Choroid plexus epithelial cell (primary cell): ENCODE measurements at places on chromosomes 12 and 14.

GRCh38 chr14:49538852-49539251 lies 47.3 kb downstream of the RPS29 start:
- DNase-seq = no peak

DNA sequence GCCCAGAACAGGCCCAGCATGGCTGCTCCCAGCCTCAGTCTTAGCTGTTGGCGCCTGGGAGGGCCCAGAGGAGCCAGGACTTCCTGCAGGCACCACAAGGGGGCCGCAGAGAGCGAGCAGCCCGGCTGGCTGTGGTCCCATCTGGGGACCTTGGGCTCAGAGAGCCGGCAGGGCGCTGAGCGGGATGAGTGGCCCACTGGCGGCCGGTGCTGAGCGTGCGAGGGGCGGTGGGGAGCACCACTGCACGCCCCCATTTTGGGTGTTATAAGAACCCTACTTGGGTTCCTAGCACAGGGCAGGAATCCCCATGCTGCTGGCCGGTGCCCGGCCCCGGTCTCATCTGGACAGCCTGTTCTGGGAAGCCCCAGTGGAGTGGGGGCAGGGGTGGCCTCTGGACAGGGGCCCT lies 25.9 kb upstream of the CRIP2 start:
- peak; percentile 68 for DNase-seq

- DNase-seq = no peak
These were observed 12.8 kb downstream of the TSFM start for GRCh38 chr12:57795354-57795753.

- DNase-seq = no peak
These were observed 5.9 kb downstream of the ADIPOR2 start for GRCh38 chr12:1696800-1697199.

DNA sequence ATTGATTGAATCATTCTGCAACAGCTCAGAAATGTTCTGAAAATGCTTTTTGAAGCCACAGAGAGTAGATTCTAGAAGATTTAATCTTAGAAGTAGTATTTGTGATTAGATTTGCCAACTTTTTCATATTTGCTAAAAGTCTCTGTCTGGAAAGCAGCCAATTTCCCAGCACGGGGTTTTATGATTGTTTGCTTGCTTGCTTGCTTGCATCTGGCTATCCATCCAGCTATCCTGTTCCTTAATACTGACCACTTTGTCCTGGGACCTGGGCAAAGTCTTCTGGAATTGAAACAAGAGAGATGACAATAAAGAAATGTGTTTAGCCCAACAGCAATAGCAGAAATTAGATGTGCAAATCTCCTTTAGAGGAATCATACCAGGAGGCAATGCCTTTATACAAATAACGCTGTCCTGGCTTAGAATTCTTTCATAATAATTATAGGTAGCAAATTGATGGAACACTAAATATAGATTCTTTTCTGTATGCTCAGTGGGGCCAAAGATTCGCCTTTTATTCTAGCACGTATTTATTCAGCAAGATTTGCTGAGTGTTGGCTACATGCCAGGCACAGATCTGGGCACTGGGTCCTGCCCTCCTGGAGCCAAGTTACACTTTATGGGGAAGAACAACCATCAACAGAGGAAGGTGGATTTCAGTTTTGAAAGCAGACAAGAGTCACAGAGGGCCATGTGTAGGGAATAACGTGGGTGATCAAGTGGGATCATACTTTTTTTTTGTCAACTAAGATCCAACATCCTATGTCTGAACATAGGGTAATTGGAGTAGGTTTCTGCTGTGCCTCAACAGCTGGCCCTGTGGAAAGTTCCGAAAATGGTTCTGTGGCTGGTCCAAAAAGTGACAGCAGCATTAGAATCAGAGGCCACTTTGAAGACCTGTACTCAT lies 25.3 kb downstream of the MYBPC1 start:
- peak; percentile 57 for DNase-seq

- DNase-seq = peak; percentile 81
These were observed 20.6 kb upstream of the SNRPF start for GRCh38 chr12:95838125-95838524.

- peak; percentile 59 for DNase-seq
These were observed 4.8 kb downstream of the EPYC start for GRCh38 chr12:90999966-91000365.

- peak; percentile 61 for DNase-seq
These were observed 105.3 kb downstream of the TGFB3 start for GRCh38 chr14:75876530-75876929.

DNA sequence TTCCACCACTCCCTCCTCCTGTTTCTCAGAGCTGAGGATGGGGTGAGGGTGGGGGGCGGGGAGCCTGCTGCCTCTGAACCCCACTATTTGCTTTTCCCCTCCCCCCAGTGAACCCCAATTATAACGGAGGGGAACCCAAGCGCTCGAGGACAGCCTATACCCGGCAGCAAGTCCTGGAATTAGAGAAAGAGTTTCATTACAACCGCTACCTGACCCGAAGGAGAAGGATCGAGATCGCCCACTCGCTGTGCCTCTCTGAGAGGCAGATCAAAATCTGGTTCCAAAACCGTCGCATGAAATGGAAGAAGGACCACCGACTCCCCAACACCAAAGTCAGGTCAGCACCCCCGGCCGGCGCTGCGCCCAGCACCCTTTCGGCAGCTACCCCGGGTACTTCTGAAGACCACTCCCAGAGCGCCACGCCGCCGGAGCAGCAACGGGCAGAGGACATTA lies 1.1 kb downstream of the HOXC4 start:
- DNase-seq = no peak

- DNase-seq = peak; percentile 80
These were observed 764.3 kb downstream of the NOVA1 start for GRCh38 chr14:25833341-25834126.

DNA sequence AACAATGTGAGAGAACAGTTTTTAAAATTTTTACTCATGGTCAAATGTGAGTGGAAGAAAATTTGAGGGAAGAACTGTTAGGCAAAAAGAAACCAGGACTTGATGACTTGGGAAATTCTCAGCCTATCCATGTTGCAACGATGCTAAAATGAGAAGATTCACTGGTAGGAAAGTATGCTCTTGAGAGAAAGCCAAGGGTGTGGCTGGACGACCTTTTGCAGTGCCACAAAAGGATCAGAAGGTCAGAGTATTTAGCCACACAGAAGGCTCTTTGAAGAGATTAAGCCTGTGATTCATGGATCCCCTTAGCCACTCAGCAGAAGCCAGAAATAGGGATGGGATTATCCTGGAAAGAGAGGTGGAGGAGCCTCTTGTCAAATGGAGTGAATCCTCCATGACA lies 336.8 kb downstream of the LRIG3 start:
- peak; percentile 48 for DNase-seq

GRCh38 chr12:130253866-130254265 lies 83.8 kb upstream of the PIWIL1 start:
- no peak for DNase-seq

GRCh38 chr12:12717586-12718380 lies 615 bp downstream of the CDKN1B start:
- DNase-seq = peak; percentile 35

- peak; percentile 38 for DNase-seq
These were observed 996 bp downstream of the SSPN start for GRCh38 chr12:26196421-26196716.

DNA sequence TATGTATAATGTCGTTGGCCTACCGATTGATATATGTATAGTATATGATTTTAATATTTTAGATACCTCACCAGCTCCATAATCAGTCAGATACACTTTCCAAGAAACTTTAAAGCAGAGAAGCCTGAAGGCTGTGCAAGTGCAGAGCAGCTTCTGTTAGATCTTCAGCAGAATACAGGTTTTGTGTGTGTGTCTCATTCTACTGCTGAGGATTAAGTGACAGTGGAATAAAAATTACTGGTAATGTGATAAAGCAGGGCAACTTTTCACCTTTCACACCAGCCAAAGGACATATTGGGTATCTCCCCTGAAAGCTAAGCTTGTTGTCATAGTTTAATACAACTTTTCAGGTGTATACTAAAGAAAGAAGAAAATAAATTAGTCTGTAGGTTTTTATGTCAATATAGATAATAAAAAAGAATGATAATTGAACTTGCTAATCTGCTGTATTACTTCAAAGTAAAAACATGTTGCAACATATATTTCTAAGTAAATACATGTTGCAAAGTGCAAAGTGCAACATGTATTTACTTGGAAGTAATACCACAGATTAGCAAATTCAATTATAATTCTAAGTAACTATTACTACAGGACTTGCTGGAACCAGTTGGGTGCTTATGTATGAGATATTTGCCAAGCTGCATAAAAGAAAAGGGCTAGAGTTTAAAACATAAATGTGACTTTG lies 128.3 kb downstream of the SLC16A7 start:
- no peak for DNase-seq

DNA sequence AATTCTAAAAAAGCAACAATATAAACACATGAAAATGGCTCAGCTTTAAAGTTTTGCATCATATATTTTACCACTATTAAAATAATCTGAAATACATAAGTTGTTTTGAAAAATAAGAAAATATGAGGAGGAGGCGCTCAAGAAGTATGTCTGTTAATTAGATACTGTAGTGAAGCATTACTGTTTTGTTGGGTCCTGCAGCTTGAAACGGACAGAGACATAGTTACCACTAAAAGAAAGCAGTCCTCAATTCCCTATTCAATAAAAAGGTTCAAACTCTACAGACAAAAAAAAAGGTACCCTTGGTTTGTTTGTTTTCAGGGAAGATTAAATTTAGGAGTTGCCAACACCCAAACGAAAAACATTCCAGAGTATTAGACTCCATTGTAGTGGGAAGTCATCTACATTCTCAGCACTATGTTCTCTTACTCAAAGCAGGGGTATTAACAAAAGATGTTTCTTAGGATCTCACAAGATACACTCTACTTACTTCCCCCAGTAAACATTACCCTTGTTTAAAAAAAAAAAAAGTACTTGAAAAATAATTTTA lies 3.0 kb downstream of the PAWR start:
- DNase-seq = no peak

GRCh38 chr12:58159941-58160340 lies 218.6 kb downstream of the ATP23 start:
- DNase-seq = no peak

DNA sequence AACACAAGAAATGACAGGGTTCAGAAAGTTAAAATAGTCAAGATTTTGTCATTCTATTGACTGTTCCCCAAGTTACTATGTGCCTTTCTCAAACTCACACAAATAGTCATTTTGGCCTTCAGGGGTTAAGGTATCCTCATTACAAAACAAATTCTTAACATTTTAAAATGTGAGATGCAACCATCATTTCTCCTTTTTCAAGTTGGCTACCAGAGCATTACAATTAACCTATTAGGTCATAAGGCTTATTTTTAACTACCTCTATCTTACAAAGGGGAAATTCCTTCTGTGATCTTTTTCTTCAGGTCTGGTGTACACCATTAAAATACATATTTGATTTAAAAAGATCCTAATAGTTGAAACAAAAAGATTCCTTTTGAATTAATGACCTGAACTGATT lies 61.2 kb downstream of the SLC38A1 start:
- no peak for DNase-seq

DNA sequence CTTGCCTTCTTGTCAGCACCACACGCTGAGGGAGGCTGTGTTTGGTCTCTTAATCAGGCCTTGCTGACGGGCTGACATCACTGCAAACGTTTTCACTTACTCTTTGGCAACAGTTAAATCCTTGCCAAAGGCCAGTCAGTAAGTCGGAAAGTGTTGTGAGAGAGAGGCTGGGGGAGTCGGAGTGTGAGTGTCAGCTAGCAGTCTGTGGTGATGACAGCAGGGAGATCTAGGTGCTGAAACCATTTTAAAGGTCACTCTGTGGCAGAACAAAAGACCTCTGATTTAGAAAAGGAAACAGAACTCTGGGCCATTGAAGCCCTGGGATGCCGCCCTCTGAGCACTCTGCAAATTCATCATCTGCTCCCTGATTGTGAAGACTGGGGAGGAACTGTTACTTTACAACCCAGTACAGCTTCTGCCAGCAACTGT lies 143.5 kb downstream of the PAX9 start:
- peak; percentile 14 for DNase-seq

DNA sequence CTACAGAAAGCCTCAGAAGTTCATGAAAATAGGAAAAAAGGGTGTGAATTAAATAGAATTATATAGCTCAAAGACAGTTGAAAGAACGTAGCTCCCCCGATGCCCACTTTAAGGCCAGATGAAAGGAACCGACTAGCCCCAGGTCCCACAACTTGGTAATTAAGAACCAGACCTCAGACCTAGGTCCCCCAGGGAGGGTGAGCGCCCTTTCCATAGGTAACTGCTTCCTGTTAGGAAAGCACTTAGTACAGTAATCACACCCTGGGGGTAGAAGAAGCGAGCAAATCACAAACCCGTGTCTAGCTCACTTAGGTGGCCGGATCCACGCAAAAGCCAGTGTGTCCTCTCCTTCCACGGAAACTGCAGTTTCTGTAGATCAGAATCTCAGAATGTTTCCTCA lies 77.1 kb downstream of the PLXNC1 start:
- no peak for DNase-seq

GRCh38 chr12:83613586-83614110 lies 926.9 kb downstream of the TMTC2 start:
- no peak for DNase-seq

DNA sequence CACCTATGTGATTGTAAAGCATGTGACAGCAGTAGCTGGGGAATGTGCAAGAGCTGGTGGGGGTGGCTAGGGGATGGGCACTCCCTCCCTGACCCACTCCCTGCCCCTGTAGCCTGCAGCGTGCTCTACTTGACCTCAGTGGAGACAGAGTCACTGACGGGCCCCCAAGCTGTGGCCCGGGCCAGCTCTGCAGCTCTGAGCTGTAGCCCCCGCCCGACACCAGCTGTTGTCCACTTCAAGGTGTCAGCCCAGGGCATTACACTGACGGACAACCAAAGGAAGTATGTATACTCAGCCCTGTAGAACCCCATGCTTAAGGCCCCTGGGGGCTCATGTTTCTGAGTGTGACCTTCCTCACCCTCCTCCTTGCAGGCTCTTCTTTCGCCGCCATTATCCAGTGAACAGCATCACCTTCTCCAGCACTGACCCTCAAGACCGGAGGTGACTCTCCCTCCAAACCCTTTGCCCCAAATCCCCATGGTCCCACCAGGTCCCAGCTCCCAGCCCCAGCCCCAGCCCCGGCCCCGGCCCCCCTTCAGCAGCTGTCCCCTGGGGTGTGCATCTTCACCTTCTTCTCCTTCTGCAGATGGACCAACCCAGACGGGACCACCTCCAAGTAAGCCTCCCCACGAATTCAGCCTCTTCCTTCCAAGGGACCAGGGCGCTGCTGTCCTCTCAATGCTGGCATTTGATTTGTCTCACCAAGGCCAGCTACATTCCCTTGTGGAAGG lies 13.3 kb downstream of the TNS2 start:
- DNase-seq = no peak

DNA sequence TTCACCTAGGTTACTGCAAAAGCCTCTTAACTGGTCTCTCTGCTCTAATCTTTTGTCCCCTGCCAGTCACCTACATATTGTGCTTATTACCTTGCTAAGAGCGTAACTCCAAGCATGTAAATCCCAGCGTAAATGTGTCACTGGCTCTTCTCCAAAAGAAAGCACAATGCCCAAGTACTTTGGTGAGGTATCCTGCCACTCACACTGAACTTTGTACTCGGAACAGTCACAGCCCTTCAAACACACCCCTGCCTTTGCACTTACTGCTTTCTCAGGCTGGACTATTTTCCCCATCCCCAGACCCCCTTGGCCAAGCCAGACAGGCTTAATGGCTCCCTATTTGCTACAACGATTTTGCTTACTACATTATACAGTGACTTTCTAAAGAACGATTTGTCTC lies 31.7 kb downstream of the GALNT4 start:
- no peak for DNase-seq
